Immature natural killer cell (primary cell): ENCODE measurements at places on chromosomes 12 and 14. TPM values are rescaled to one million over a fixed set of nuclear protein-coding genes. Genes with fewer than 3 reads are reported as not detected.

DNA sequence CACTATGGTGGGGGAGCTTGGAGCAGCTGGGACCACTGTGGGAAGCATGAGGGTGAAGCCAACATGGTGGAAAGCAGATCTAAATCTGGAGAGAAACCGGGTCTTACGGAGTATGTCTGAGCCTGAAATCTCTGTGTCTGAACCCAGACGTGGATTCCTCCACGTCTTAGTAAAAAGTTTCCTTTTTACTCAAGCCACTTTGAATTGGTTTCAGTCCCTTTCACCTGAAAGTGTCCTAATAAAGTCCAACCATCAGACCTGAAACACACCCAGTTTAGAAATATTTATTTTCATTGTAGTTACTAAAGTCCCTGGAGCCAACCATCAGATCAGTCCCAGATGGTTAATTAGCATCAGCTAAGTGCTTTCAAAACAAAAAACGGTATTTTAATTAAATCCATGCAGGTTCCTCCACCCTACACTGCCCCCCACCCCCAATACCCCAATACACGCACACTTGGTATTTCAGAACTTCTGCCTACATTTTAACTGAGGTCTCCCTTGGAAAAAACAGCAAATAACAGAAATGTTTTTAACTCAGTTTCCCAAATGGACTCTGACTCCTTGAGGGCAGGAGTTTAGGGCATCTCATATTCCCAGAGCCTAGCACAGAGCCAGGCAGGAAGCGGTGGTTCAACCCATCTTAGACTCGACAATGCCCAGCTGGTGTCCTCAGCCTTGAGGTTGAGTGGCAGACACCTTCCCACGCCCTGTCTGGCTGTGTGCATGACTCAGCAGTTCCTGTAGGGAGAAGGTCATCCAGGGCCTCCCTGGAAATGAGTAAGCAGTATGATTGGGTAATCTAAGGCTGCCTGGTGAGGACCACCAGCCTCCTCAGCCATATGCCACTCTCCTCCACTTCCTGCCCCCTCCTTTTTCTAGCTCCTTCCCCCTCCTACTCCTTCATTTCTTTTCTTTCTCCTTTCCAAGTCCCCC lies 175.8 kb downstream of the TTC8 start:
- H3K4me1 ChIP-seq, result no peaks in the 10 kb centered on the region
- DNase-seq, result no peak
- peaks cover 8% of the 10 kb centered on the region for H3K27me3 ChIP-seq
- no peak overlapping the region for H3K27ac ChIP-seq

DNA sequence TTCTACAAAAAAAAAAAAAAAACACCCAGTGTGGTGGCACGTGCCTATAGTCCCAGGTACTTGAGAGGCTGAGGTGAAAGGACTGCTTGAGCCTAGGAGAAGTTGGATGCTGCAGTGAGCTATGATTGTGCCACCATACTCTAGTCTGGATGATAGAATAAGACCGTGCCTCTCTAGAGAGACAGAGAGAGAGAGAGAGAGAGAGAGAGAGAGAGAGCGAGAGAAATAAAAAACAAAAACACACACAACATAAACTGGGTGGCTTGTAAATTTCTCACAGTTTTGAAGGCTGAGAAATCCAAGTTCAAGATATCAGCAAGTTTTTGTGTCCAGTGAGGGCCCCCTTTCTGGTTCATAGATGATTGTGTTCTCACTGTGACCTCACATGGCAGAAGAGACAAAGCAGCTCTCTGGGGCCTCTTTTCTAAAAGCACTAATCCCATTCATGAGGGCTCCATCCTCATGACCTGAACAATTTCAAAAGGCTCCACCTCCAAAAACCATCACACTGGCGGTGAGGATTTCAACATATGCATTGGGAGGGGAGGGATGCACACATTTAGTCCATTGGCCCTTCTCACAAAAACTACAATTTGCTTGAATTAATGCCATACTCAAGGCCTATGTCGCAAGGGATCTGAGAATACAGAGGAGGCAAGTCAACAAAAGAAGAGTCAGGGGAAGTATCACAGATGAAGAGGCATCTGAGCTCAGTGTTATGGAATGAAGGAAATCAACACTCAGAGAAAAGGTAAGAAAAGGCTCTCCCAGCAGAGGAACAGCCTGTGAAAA lies 94.9 kb downstream of the PPM1H start:
- no peak for DNase-seq
- no peak overlapping the region for H3K27ac ChIP-seq
- no peak overlapping the region for H3K4me3 ChIP-seq
- H3K27me3 ChIP-seq, result no peaks in the 10 kb centered on the region
- H3K36me3 ChIP-seq, result no peaks in the 10 kb centered on the region

GRCh38 chr12:67911275-67911600 lies 78.0 kb upstream of the IFNG-AS1 start:
- H3K27me3 ChIP-seq, result peaks cover 6% of the 10 kb centered on the region
- no peak overlapping the region for H3K4me3 ChIP-seq
- H3K27ac ChIP-seq, result no peak overlapping the region
- DNase-seq, result no peak
- no peaks in the 10 kb centered on the region for H3K4me1 ChIP-seq

DNA sequence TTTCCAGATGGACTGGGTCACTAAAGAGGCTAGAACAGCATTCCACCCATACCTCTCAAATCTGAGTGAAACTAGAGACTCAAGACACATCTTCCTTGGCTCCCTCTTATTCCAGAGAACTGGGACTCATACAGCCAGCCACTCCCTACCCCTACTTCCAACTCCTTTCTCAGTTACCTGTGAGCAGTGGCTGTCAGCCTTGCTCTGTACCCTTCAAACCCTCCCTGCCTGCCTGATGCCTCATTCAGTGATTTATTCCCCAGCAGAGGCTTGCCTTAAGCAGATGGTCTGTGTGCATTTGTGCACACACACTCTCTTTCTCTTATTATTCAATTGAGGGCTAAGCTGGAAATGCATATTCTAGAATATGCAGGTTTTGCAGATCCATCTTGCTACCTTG lies 14.6 kb downstream of the GPR84 start:
- peaks cover 30% of the 10 kb centered on the region for H3K36me3 ChIP-seq
- H3K4me1 ChIP-seq, result no peaks in the 10 kb centered on the region
- H3K27ac ChIP-seq, result peak overlapping the region; percentile 60
- DNase-seq, result no peak

DNA sequence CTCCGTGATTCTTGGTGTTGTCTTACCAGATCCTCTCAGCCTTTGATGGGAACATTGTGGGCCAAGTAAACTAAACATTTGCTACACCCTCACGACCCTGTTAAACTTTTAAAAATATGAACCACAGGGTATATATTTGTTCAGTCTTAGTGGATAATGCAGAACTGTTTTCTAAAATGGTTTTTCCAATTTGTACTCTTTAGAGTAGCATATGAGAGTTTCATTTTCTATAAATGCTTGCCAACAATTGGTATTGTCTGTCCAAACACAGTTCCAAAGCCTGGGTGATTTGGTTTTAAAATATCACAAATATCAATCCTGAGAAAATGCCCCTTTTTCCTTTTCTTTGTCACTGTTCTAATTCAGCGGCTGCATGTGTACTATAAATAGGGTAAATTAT lies 6.7 kb upstream of the IL22 start:
- DNase-seq, result no peak
- peaks cover 7% of the 10 kb centered on the region for H3K4me1 ChIP-seq
- no peak overlapping the region for H3K4me3 ChIP-seq
- no peak overlapping the region for H3K27ac ChIP-seq
- no peaks in the 10 kb centered on the region for H3K36me3 ChIP-seq
- peaks cover 6% of the 10 kb centered on the region for H3K27me3 ChIP-seq

DNA sequence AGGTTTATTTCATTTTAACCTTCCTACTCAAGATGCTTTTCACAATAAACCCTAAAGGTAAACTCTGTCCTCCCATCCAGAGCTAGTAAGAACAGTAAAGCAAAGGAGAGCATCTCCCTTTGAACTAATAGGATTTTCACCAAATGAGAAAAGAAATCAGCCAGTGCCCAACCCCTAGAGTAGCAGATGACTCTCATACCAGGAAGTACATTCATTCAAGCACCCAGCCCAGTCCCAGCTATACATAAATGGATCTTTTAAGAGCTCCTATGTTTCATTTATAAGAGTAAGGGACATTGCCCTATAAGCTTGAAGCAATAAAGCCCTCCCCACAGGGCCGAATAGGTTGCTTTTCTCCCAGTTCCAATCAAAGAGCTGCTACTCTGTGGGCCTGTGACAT lies 7.6 kb downstream of the BAZ2A start:
- no peaks in the 10 kb centered on the region for H3K27me3 ChIP-seq
- DNase-seq, result no peak
- peaks cover 82% of the 10 kb centered on the region for H3K4me1 ChIP-seq
- peaks cover 12% of the 10 kb centered on the region for H3K36me3 ChIP-seq

- no peak overlapping the region for H3K4me3 ChIP-seq
- H3K27me3 ChIP-seq, result no peaks in the 10 kb centered on the region
Measured at GRCh38 chr12:23906329-23906728, 43.1 kb downstream of the SOX5 start.

- H3K4me3 ChIP-seq, result peak overlapping the region; percentile 76
- peaks cover 6% of the 10 kb centered on the region for H3K27me3 ChIP-seq
- no peak overlapping the region for H3K27ac ChIP-seq
- H3K4me1 ChIP-seq, result peaks cover 43% of the 10 kb centered on the region
- no peaks in the 10 kb centered on the region for H3K36me3 ChIP-seq
- DNase-seq, result peak; percentile 90
Measured at GRCh38 chr14:24692382-24693352, 58.7 kb upstream of the GZMB start.

KLRC4 gene
- 28.5 TPM for polyA plus RNA-seq
